ENCODE measurements at places on chromosomes 16 and 17.

DNA sequence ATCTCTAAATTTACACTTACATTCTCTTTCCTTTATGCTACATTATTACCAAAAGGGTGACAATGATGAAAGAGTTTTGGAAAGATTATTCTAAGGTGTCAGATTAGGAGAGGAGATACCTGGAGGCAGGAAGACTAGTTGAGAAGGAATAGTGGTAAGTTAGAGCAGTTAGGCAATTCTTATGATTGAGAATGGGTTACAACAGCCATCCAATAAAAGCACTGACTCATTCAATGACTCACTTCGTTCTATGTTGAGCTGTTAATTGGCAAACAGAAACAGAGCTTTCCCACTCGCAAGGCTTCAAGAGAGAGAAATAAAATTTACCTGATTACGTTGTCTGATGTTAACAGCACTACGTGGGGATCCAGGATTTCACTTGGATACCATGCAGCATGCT is 5.8 kb downstream of the NUP88 start:
- DNase-seq, result peak; percentile 92

GRCh38 chr16:2031081-2031577 is 4.4 kb downstream of the NHERF2 start:
- no peak for DNase-seq

DNA sequence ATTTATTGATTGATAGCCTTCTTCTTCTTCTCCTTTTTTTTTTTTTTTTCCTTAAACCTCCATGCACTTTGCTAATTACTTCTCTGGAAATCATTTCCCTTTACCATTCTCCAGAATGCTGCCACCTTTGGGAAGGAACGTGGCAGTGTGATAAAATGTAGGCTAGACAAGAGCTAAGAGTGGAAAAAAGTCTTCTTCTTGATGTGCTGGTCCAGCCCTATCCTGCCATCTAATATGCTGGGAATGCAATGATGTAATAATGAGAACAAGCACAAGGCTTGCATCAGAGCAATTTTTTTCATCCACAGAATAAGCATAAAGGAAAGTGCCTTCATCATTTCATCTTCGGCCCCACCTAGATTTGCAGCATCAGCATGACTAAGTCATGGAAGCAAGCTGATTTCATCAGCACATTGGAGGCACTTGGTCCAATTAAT is 128.7 kb upstream of the ZFHX3 start:
- DNase-seq, result peak; percentile 64

DNA sequence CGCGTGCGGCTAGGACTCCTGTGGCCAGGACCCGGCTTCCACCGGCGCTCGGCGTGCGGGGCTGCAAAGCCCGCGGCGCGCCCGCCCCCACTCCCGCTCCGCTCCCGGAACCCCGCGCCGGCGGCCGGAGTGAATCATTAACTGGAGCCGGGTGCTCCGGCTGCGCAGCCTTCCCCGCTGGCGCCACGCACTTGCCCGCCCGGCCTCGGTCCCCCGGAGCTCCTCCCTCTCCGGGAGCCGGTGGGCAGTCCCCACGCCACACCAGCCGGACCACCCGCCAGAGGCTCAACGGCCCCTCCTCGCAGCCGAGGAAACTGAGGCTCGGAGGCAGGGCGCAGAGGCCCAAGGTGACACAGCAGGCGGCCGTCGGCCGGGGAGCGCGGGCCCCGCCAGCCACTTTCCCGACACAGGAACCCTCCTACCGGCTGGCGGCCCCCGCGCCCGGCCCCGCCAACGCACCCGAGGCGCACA is 580 bp downstream of the BCAR1 start:
- peak; percentile 46 for DNase-seq

DNA sequence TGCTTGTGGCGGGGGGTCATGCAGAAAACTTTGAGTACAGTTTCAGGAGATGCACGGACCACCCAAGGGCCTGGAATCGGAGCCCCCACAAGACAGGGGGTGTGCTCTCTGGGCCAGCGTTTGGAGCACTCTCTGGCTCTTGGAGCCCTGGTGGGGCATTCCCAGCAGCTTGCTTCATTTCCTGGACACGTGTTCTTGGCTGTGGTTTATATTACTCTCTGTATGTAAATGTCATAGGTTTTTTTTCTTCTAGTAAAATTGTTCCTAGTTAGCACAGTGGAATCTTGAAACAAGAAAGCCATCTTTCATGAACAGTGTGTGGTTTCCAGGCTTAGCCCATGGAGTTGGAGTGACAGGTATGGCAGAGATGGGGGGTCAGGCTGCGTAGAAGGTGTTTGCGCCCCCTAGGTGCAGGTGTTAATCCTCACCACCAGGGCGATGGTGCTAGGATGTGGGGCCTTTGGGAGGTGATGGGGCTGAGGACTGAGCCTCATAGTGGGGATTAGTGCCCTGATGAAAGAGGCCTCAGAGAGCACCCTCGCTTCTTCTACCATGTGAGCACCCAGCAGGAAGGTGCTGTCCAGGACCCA is 79.8 kb downstream of the JPH3 start:
- DNase-seq, result peak; percentile 77

DNA sequence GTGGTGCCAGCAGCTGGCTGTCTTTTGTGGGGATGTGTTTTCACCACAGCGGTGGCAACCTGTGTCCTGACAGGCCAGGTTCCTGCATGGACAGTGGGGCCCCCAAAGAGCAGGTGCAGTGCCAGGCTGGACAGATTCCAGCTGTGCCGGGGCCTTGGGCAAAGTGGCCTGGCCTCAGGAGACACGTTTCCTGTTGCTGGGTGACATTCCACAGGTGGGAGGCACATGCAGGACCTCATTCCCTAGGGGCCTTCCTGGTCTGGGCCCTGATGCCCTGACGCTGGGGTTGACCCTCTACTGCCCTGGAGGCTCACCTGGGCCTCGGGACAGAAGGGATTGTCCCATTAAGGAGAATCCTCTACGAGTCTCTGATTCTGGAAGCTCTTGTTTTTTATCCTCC is 182.4 kb downstream of the RAB11FIP4 start:
- DNase-seq, result no peak

- no peak for DNase-seq
Measured at GRCh38 chr17:64982139-64982915, 63.0 kb upstream of the LRRC37A3 start.

GRCh38 chr17:13957636-13958035 is 111.7 kb upstream of the COX10 start:
- DNase-seq, result peak; percentile 66

All from mesenchymal stem cell (in vitro differentiated cells and primary cell).